Left renal cortex interstitium (tissue), 4 donors: ENCODE measurements at places on chromosomes 2 and 18.

- DNase-seq = no peak
Measured at GRCh38 chr2:188345020-188345419, 53.3 kb downstream of the GULP1 start.

DNA sequence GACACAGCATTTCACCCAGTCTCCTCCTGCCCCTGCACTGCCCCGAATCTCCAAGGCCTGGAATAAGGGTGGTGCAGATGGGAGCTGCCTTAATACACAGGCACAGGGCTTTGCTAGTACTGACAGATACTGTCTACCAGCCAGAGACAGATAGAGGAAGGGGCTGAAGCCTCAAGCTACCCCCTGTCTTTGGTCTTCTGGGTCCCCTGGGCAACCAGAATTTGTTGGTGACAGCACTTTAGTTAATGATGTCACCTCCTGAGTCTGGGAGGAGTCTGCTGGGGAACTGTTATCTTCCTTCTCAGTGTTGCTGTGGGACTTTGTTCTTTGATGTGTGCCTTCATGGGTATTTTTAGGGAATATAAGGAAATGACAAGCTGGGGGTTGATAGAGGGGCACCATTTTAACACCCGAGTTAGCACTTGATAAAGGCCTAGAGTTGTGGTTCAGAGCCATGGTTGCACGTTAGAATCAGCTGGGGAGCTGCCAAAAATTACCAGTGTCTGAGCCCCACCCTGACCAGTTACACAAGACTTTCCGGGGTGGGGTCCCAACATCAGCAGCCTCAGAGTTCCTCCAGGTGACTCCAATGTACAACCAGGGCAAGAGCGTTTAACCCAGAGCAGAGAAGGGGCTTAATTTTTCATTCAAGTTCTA, 136.8 kb downstream of the SMAD7 start:
- no peak for DNase-seq

DNA sequence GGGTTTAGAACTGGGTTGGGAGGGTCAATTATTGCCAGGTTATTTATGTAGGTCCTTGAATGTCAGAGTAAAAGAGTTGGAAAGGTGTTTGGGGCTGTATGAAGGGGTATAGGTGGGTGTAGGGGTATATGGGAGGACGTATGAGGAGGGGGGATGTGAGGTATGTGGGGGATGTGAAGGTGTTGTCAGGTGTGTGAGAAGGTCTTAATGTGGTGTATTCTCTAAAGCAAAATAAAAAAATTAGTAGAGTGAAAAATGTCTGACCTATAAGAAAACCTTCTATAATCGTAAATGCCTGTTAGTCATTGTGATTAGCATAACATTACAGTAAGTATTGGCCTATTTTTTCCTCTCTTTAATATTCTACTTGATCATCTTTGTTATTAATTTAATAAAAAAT, 25.1 kb downstream of the ACVR2A start:
- DNase-seq = no peak

GRCh38 chr2:176137906-176138305, 8.4 kb downstream of the HOXD8 start:
- no peak for DNase-seq

DNA sequence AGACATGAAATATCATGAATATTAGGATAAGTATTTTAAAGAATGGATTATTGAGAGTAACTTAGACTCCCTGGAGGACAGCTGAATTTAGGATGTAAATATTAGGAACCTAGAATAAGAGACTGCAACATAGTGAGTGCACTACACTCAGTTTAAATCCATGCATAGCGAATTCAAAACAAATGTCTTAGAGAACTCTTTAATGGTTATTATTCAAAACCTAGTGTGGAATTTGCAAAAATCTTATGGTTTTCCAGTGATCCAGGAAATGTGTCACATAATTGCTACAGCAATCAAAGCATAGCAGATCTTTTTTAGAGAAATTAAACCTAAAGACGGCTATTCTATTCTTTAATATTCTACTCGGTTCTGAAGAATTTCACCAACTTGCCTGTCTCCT, 239.0 kb downstream of the TMX3 start:
- DNase-seq = no peak

- no peak for DNase-seq
Measured at GRCh38 chr18:41965634-41966255, 10.7 kb downstream of the PIK3C3 start.

GRCh38 chr2:111519071-111519470, 364.9 kb downstream of the ANAPC1 start:
- no peak for DNase-seq

GRCh38 chr2:232375164-232375563, 3.4 kb upstream of the ALPP start:
- no peak for DNase-seq

- DNase-seq = no peak
Measured at GRCh38 chr2:42566025-42566424, 2.4 kb upstream of the MTA3 start.

DNA sequence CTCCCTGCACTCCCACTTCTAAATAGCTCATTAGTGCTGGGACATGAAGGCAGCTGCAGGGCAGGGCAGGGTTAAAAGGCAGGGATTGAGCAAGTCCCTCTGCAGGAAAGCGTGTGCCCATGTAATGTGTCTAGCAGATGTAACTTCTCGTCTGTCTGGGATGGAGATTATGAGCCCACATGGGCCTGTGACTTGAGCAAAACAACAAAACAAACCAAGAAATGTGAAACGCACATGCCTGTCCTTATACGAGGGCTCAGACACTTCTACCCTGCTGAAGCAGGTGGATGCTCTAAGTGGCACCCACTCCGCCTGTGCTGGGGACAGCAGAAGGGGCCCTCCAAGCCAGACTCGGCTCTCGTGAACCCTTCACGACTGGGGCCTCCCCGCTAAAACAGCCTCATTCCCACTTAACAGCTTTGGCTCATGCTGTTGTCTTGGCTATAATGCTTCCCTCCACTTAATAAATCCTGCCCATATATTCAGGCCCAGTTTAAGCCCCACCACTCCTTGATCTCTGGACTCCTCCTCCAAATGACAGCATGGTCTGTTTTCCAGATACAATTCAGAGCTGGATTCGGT, 40.9 kb downstream of the TMEM247 start:
- no peak for DNase-seq

GRCh38 chr2:187478719-187479118, 30.7 kb upstream of the CALCRL start:
- no peak for DNase-seq

GRCh38 chr2:233307565-233307964, at the start of gene SAG:
Gene SAG, plus strand, starts transcription at chr2:233307816. Its CDS starts 1,374 bp downstream, at chr2:233309190.
- DNase-seq = no peak
